Activated effector memory CD4-positive, alpha-beta T cell treated with anti-CD3 and anti-CD28 coated beads, Interleukin-2, amount 50 U/mL, for 16 hours (primary cell): ENCODE measurements at places on chromosomes 2 and 18.

DNA sequence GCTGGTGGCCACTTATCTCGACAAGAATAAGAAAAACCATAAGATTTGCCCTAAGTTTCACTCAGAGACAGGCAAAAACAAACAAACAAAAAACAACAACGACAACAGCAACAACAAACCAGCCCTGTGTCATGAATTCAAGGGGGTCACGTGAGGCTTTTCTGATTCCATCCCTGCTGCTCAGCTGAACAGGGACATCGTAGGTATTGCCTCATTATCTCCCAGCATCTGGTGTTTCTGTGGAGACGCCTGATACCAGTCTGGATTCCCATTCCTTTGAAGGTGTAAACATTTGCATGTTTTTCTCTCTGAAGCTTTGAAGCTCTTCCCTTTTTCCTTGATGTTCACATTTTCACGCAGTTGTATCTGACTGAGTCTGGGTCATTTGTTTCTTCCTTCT is 117.4 kb downstream of the KCNF1 start:
- DNase-seq: no peak

DNA sequence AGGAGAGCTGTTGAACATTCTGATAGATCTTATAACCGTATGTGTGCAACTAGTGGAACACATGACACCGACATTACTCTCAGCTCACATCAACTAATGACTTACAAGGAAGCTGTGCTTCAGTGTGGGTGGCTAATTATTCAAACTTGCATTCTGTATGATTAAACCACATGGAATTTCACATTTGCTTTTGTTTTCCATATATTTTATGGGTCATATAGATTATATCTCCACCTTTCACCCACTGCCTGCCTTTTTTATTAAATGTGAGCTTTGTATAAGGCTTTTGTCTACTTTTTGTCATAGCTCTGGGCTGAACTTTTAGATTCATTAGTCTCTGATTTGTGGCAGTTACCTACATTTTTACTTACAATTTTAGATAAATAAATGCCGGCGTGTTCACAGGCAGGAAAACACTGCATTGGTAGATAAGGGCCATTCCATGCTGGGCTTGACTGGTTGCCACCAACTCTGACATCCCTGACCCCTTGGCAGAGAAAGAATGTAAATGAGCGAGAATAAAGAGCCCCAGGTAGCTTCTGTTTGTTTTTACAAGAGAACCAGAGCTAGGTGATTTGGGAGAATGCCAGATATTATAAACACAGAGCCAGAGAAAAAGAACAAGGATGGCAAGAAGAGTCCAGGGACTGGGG is 35.7 kb downstream of the LYPD6 start:
- no peak for DNase-seq

DNA sequence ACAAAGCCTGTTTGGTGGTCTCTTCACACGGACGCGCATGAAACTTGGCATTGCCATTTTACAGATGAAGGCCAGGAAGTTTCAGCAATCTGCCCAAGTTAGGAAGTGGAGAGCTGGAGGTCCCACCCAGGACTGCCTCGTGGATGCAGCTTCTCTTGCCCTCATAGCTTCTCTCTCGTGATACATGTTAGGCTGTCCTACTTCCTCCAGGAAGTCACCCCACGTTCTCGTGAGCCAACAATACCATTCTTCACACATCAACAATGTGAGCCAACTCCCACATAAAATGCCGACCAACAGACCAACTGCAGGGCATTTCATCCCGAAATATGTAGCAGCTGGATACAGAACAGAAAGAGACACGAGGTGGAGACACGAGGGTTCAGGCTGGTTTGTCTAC is 85.3 kb downstream of the MREG start:
- no peak for DNase-seq

DNA sequence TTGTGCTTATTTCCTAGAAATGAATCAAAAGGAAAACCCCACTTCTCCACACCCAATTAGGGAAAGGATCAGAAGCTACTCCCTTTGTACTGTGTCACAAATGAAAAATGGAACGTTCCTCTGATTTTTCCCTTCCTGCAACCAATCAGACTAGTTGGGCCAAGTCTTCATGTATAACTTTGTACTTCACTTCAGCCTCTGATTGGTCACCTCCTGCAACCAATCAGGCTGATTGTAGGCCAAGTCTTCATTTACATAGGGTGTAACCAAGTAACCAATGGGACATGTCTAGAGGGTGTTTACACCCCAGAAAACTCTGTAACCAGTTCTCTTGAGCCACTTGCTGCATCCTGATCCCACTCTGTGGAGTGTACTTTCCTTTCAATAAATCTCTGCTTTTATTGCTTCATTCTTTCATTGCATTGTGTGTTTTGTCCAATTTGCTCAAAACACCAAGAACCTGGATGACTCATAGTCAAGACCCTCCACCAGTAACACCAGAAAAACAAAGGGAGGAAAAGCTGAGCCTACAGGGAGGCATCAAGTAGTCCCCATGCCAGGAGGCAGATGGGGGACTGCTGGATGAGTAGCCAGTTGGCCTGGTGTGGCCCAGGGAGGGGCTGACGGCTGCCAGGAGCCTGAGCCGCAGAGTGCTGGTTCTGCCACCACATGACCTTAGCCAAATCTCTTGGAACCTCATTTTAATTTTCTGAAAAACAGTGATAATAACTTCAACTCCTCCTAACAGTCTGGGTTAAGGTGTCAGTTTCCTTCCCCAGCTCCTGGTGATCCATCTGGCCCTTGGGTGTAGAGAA is 46.1 kb downstream of the SOWAHC start:
- DNase-seq: no peak

GRCh38 chr2:15031745-15032240 is 399.3 kb downstream of the LRATD1 start:
- no peak for DNase-seq

DNA sequence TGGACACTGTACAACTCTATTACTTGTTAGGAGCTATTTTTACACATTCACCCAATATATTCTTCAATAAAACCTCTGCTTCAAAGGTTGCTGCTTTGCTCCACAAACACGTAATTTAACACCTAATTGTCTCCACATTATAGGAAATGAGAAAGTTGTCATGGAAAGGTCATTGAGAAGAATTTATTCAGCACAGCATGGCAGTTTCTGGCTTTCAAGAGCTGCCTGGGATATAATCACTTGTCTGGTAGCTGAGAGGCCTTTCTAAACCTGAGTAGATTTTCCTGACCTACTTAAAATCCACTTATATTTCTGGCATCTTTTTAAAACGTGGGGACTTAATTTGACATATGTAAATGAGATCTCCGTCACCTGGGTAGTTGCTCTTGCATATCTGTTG is 216.1 kb downstream of the ZNF804A start:
- no peak for DNase-seq

GRCh38 chr2:27094353-27094984 is 7.9 kb downstream of the KHK start:
- DNase-seq: no peak

- no peak for DNase-seq
Observed at GRCh38 chr2:99424371-99424770, 65.4 kb downstream of the REV1 start.

DNA sequence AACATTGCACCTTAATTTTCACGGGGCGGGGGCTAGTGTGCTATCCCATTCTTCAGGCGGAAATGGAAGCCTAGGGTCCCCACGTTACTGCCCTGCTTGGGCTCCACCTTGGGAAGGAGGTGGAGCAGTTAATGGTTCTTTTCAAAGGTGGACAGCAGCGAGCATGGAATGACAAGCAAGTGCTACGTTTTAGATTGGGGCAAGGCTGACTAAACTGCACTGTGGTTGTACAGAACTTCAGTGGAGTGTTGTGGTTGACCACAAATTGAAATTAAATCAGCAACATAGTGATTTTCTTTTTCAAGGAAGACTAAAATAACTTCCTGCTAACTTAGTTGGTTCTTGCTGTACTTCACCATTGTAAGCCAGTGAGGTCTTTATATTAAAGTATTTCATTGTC is 47.0 kb downstream of the CHRNA1 start:
- no peak for DNase-seq

GRCh38 chr2:96839293-96839874 is 4.4 kb downstream of the ANKRD23 start:
- peak; percentile 93 for DNase-seq

GRCh38 chr2:9769171-9770005 is 73.9 kb upstream of the TAF1B start:
- DNase-seq: peak; percentile 74

GRCh38 chr2:71275939-71276310 is 49.0 kb upstream of the PAIP2B start:
- no peak for DNase-seq

DNA sequence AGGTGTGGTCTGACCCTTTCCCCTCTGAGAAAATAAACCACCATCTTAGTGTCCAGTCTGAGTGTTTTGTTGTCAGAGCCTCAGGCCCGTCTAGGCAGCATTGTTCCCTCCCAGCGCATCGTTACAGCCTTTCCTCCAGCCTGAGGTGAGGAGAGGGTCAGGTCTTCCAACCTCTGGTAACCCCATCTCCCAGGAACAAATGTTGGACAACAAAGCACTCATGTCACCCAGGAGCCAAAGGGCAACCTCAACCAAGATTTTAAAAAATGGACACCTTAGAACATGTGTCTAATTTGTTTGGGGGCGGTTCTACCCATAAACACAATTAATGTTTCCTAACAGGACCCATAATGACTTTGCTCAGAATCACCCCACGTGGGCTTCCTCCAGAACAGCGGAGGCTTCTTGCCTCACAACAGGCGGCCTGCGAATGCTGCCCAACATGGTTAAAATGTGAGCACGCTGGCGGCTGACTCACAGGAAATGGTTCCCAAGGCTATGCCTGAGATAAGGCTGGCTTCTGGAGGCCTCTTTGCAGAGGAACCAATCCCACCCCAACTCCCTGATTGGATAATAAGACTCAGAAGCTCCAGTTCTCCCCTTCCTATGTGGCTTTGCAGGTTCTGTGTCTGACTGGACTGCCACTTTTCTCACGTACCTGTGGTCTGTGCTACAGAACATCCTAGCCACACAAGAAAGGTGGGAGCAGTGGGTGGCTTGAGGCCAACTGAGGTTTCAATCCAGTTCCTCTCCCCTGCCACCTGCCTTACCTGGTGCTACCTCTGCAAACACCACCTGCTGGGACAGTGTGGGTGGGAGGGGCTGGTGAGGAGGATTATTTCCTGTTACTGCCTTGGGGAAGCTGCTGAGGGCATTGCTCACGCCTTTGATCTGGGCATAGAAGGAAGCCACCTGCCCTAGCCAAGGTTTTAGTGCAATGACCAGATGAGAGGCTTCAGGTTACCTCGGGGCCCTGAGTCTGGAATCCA is 108.8 kb downstream of the B3GNT2 start:
- peak; percentile 72 for DNase-seq

DNA sequence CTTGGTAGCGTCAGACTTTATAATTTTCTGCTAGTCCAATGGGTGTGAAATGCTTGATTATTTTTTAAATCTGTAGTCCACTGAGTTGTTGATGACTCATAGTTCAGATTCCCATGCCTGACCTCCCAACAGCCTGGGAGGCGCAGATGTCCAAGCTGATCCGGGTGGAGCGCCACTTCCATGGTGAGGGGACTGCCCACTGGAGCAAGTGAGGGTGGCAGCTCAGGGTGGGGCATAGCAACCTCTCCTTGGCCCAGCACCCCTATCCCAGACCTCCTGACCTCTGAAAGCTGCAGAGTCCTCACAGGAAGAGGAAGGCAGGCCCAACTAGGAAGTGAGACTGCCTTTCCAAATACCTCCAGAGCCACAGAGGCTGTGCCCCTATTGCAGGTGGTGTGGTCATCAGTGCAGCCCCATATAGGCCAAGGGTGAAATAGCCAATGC is 4.4 kb downstream of the MAL start:
- no peak for DNase-seq

GRCh38 chr18:3693410-3693809 is 243.4 kb downstream of the TGIF1 start:
- DNase-seq: no peak

DNA sequence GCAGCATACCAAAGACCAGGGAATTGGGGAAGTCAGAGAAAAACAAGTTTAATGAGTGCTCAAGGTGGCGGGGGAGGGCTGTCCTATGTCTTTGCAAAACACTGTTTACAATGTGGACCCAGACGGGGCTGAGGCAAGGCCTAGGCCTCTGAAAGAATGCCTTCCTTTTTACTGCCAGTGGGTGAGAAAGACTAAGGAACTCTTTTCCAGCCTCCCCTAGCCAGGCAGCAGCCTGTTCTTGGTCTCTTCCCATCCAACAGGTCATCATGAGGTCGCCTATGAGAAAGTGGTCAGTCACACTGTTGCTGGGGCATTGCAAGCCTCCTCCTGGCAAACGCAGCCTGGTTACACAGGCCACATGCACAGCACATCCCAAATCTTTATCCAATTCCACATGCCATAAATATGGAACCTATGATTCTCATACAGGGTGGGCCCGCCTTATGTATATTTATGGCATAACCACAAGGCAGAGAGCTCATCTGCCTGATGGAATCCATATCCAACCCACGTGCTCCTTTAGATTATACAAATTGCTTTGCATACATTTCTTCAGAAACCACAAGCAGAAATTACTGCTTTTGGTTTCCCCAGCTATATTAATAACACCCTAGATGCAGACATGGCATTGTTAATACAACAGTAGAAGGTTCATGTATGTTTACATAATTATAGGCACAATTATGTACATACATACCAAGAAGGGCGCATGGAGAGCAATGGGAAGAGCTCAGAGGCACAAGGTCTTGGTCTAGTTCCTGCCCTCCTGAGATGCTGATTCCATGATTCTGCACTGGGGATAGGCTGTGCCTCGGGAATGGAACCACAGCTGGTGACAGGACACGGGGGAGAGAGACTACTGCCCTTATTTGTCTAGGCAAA is 48.6 kb downstream of the NRP2 start:
- no peak for DNase-seq

GRCh38 chr18:79786786-79787526 is 10.8 kb upstream of the KCNG2 start:
- peak; percentile 41 for DNase-seq
